ENCODE measurements at places on chromosomes 11 and 22.
A peak's percentile ranks its signal among the peaks of the same experiment; 100 is the strongest.

DNA sequence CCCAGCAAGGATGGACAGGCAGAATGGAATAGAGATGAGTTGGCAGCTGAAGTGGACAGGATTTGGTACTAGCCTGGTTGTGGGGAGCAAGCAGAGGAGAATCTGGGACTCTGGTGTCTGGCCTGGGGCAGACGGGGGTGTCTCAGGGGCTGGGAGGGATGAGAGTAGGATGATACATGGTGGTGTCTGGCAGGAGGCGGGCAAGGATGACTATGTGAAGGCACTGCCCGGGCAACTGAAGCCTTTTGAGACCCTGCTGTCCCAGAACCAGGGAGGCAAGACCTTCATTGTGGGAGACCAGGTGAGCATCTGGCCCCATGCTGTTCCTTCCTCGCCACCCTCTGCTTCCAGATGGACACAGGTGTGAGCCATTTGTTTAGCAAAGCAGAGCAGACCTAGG lies 2.3 kb downstream of the GSTP1 start:
- DNase-seq, result no peak

GRCh38 chr22:23130697-23131096 lies 11.1 kb downstream of the RSPH14 start:
- no peak for DNase-seq

GRCh38 chr22:33504941-33505625 lies 415.2 kb downstream of the LARGE1 start:
- DNase-seq, result no peak

DNA sequence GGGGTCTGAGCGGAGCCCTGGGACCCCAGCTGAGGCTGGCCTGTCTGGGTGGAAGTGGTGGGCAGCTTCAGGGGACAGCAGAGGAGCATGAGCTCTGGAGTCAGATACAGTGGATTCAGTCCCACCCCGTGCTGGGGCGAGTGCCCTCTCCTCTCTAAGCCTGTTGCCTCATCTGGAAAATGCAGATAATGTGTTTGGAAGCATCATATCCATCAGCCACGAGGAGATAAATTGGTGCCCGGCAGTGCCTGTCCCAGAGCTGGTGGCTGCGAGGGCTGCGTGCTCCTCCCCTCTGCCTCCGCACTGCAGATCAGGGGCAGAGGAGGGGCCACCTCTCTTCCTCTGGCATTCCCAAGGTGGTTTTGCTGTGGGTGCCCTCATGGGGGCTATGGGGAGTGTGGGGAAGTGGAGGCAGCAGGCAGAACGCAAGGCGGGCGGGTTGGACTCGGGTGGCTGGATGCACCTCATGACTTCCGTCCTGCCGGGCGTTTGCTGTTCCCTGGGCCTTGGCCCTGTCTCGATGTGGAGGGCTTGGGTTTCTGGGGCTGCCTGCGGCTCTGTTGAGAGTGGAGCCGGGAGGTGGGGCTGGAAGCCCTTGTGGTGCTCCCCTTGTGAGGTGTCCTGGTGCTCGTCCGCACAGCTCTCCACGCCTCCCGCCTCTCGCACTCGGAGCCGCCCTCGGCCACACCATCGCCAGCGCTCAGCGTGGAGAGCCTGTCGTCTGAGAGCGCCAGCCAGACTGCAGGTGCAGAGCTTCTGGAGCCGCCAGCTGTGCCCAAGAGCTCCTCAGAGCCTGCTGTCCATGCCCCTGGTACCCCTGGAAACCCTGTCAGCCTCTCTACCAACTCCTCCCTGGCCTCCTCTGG lies 20.9 kb downstream of the MICALL1 start:
- DNase-seq, result no peak

DNA sequence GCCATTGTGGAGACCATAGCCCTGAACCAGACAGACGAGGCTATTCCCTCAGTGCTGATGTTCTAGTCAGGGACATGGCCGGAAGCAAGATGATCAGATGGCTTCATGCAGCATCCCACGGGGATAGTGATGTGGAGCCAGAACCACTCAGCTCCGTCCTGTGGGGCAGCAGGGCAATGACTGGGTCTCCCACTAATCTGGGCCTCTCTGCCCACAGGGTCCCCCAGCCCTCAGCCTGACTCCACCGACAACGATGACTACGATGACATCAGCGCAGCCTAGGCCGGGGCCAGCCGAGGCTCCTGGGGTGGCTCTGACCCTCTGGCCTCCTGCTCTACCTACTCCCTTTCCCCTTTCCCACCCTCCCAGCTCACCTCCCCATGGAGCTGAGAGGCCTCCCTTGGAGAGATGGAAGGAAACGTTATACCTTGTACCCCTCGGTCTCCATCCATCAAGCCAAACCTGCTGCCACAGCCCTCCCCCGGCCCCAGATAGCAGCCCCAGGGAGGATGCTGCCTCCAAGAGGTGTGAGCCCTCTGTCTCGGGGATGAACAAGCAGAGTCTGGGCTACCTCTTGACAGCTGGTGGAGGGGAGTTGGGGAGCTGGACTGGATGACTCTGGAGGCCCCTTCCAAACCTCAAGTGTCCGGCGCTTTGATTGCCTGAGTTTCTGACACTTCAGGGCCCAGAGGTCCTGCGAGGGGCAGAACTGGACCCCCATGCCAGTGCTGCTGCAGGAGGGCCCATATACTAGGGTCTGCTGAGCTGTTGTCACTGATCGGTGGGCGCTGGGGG lies 47.8 kb downstream of the CD6 start:
- DNase-seq, result no peak

DNA sequence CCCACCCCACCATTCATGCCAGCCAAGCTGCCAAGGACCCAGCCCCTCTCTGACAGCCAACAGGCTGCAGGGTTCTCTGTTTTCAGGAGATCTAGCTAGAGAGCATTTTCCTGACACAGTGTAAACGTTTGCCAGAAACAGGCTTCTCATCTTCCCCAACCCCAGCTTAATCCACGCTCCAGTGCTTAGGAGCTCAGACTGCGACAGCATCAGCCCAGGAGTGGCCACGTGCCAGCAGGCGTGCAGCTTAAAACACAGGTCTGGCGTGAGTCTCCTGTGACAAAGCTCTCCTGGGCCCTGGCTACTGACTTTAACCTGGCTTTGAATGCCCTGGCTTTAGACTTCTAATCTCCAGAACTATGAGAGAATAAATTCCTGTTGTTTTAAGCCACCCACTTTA lies 66.6 kb downstream of the GALNT18 start:
- DNase-seq, result peak; percentile 71

DNA sequence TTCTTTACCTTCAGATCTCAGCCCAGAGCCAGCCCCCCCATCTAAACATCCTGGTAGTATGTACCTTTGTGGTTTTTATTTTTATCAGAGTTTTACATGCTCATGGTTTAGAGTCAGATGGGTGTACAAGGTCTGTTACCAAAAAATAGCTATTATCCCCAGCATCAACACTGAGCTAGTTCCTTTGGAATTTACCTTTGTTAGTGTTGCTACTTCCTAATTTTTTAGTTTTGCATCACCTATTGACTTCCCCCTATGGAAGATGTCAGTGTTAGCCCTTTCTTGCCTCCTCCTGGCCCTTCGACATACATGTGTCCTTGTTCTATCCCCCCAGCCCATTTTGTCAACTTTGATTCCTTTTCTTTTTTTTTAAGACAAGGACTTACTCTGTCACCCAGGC lies 7.4 kb downstream of the UPB1 start:
- no peak for DNase-seq

DNA sequence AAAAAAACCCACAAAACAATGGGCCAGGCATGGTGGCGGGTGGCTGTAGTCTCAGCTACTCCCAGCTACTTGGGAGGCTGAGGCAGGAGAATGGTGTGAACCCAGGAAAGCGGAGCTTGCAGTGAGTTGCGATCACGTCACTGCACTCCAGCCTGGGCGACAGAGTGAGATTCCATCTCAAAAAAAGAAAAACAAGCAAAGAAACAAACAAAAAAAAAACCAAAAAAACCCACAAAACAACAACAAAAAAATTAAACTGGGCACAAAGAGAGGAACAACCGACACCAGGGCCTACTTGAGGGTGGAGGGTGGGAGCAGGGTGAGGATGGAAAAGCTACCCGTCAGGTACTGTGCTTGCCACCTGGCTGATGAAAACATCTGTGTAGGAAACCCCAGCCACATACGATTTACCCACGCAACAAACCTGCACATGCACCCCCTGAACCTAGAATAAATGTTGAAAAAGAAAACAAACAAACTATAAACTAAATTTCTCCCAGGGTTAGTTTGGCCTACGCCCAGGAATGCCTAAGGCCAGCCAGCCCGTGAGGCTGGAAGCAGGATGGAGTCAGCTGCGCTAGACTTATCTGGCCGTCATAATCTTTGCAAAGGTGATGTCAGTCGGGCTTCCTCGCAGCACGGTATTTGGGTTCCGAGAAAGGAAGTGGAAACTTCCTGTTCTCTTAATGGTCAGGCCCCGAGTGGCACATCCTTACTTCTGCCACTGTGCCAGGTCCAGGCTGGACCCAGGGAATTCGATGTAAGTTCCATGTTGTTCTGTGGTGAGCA lies 21.9 kb upstream of the CYB5R3 start:
- DNase-seq, result no peak

DNA sequence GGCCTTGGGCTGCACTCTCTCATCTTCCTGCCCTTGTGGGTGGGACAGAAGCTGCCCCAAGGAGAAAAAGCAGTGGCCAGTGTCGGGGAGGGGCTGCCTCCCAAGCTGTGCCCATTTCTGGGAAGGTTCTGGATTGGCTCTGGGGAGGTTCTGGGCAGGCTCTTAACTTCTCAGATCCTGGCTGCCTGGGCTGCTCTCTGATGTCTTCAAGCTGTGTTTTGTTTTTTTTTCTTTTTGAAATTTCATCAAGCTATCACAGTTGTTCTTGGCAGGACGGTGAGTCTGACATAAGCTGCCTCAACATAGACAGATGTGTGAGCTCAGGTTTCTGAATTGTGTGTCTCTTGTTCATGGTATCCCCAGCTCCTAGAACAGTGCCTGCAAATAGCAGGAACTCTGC lies 1032.0 kb downstream of the BRD1 start:
- DNase-seq, result no peak

GRCh38 chr11:61446211-61446651 lies 16.3 kb downstream of the SDHAF2 start:
- peak; percentile 83 for DNase-seq

DNA sequence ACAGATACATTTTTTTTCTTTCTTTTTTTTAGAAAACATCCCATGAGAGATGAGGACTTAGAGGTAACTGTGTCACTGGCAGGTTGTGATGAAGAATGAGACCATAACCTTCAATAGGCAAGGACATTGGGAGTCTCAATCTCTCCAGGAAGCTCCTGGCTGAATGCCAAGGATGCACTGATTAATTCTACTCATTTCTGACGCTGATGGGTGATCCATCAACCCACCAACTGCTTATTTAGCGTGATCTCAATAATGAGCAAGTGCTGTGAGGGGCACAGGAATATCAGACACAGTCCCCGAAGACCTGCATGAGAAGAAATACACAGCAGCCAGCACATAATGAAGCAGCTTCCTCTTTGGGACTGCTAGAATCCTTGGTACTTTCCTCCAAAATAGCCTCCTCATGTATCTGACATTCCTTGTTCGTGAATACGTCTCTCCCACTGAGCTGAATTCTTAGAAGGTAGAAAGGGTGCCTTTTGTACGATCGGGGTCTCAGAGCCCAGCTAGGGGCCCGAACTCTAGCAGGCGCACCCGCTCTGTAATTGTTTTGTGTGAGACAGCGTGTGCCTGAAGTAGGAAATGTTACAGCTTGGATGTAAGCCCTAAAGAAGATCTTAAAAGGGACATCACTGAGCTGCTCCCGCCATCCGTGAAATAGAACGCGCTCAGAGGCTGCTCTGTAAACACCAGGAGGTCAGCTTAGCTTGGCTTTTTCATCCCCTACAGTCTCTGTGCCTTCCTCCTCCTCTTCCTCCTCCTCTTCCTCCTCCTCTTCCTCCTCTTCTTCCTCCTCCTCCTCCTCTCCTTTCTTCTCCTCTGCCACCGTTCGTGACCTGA lies 7.2 kb downstream of the CLMP start:
- peak; percentile 35 for DNase-seq

GRCh38 chr11:1235306-1235900 lies 12.5 kb downstream of the MUC5B start:
- peak; percentile 3 for DNase-seq

- no peak for DNase-seq
Measured at GRCh38 chr22:46905834-46906233, 143.4 kb downstream of the TBC1D22A start.

- no peak for DNase-seq
Measured at GRCh38 chr11:2868506-2869133, 17.0 kb downstream of the CDKN1C start.

GRCh38 chr11:117529816-117530215 lies 202.2 kb downstream of the CEP164 start:
- no peak for DNase-seq

- DNase-seq, result peak; percentile 71
Measured at GRCh38 chr22:42780070-42780540, 59.4 kb upstream of the A4GALT start.

GRCh38 chr11:68855205-68855981 lies 13.7 kb upstream of the CPT1A start:
- peak; percentile 33 for DNase-seq

DNA sequence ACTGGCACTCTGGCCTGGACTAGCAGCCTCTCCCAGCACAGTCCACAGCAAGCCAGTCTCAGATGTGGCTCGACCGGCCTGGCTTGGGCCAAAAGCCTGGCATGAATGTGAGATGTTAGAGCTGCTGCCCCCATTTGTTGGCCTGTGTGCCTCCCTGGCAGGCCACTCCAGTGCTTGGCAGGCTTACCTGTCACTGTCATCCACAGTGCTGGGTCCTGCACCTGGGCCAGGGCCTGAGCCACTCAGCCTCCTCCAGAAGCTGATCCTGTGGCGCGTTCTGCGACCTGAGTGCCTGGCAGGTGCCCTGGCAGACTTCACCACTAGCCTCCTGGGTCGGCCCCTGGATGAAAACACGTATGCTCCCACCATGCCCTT lies 36.1 kb downstream of the RRP8 start:
- DNase-seq, result no peak

DNA sequence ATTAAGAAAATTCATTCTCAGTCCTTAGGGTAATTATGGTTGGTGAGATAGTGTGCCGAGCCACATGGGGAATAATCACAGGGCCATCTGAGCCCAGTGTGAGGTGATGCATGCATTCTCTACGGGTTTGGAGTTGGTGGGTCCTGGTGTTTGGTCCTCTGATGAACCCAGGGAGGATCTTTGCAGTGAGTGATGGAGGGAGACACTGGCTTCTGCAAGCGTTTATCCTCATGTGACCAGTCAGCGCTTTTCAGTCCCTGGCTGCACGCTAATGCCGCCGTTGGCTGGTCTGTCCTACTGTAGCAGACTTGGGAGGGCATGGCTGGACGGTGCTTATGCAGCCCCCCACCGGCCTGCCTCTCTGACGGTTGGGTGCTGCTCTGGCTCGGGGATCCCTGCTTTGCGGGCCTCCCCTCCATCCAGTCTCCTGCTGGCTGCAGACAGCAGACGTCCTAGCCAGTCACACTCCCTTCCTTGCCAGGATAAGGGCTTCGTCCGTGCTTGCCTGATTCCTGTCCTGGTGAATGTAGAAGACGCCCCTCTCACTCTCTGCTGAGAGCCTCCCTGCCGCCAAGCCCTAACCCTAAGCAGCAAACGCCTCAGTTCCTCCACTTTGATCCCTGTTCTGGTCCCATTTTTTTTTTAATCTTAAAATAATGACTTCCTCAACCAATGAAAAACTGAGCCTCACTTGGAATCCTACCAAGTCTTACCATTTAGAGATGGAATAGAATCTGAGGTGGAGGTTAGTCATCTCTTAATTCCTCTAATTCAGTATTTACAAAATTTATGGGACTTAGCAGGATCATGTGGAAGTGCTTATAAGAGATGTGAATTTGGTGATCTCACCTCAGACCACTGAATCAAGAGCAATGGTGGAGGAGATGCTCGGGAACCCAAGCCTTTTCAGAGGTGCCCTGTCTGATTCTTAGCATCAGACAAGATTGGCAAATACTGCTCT lies 143.7 kb upstream of the SORL1-AS1 start:
- no peak for DNase-seq

- no peak for DNase-seq
Measured at GRCh38 chr11:86795949-86796348, 4.4 kb upstream of the PRSS23 start.

- no peak for DNase-seq
Measured at GRCh38 chr11:69218946-69219720, 63.4 kb downstream of the SMIM38 start.

Data from BE2C (cell line).